ENCODE measurements at places on chromosomes 11 and 22. TPM values are rescaled to one million over a fixed set of nuclear protein-coding genes. Genes with fewer than 3 reads are reported as not detected.

DNA sequence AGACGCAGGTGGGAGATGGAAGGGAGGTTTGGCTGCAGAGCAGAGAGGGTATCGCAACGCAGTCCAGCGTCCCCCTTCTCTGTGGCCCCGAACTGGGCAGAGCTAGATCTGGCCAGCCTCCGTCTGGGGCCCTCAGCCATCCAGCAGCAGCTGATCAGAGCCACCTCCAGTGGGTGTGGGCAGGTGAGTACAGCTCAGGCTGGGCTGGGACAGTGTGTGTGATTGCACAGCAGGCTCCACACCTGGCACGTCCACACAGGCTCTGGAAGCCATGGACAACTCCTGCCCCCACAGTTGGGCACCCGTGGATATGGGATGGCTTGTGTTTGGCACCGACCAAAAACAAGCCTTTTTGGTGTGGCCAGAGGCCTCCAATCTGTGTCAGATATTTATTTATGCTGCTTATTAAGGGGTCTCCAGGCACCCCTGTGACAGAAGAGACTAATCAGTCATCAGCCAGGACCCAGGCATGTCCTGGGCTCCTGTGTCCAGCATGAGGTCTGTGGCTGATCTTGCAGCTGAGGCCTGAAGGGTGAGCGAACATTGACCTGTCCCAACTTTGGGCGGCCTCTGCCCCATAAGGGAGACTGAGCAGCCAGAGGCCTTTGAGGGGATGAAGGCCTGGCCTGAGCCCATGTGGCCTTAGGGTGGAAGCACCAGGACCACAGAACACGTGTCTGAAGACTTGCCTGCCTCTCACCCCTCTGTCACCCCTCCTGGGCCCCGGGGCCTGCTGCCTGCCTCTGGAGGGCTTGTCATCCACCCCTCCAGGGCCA, 18.6 kb downstream of the POLR3H start:
- DNase-seq, result peak; percentile 44

- no peak for DNase-seq
Measured at GRCh38 chr11:61820174-61820573, 3.4 kb upstream of the FADS1 start.

DNA sequence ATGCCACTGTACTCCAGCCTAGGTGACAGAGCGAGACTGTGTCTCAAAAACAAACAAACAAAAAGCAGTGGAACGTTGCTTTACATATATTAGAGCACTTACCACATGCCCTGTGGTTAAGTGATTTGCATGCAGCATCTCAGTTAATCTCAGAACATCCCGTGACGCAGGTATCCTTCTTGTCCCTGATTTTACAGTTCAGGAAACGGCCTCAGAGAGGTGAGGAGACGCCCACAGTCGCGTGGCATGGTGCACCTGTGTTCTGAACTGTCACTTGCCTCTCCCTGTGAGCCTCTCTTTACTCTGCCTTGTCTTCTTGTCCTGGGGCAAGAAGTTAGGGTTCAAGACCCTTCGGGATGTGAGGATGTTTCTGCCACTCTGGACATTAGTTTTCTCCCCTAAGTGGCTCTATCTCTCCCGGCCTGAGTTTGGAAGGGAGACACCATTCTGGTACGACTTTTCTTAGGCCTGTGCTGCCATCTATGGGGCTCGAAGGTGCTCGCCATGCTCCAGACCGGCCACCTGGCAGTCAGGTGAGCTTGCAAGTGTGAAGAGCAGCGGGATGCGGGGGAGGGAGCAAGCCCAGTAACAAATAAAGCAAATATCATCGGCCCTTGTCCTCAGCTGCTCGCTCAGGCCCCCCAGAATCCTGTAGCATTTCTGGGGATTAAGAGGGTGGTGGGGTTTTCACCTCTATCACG, 25.6 kb downstream of the YWHAH start:
- DNase-seq, result peak; percentile 84

DNA sequence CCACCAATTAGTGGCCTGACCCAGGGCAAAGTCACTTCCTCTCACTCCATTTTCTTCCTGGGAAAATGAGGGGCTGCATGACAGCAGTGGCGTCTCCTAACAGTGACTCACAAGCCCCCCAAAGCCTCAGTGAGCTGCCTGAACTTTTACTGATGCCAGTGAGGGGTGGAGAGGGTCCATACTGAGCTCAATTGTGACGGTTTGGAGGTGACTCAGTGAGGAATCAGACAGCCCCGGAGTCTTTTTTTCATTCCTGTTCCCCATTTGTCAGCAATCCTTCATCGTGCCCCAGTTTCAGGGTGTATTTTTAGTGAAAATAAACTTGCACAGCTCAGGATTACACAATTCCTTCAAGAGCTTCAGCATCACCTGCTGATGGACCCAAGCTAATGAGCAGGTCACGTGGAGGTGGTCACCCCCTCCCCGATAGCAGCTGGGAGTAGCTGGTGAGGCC, 30.1 kb upstream of the RASD2 start:
- no peak for DNase-seq

RAB3IL1 gene
- total RNA-seq, result not detected

DNA sequence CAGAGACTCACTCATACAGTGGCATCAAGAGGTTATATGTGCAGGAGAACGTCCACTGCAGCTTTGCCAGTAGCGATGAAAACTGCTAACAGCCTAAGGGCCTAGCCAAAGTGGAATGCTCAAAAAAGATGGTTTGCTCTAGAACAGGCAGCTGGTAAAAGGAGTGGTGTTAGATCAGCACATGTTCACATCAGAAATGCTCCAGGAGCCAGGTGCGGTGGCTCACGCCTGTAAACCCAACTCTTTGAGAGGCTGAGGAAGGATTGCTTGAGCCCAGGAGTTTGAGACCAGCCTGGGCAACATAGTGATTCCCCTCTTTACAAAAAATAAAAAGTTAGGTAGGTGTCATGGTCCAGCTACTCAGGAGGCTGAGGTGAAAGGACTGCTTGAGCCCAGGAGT, 10.3 kb upstream of the TFIP11 start:
- DNase-seq, result no peak

OR4A15 gene
- not detected for total RNA-seq

DNA sequence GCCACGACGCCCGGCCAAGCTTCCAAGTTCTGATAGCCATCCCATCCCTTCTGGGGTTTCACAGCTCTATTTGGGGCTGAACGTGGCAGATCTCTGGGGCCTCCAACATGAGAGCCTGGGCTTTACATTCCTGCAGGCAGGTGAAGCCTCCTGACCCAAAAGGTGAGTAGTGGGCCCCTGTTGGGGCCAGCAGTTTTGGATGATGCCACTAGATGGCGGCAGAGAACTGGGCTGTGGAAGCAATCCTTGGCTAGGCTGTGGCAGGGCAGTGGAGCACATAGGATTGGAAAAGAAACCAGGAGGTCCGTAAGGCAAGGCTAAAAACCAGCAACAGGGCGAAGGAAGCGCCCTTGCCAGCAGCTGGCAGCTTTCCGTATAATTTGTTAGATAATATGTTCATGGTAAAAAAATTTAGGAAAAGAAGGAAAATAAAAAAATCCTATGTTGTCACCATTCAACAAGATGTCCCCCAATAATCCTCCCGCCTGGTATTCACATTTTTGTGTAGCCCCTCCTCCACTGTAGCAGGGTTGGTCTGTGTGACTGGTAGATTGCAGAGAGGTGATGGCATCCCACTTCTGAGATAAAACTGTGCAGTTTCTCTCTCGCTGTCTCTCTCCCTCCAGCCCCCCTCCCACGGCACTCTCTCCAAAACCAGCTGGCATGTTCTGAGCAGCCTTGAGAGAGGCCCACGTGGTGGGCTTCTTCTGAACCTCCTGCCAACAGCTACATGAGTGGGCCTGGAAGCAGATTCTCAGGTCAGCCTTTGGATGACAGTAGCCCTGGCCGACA, 43.6 kb upstream of the OR4B1 start:
- DNase-seq, result peak; percentile 86

SCGB2A2 gene
- total RNA-seq, result not detected

DNA sequence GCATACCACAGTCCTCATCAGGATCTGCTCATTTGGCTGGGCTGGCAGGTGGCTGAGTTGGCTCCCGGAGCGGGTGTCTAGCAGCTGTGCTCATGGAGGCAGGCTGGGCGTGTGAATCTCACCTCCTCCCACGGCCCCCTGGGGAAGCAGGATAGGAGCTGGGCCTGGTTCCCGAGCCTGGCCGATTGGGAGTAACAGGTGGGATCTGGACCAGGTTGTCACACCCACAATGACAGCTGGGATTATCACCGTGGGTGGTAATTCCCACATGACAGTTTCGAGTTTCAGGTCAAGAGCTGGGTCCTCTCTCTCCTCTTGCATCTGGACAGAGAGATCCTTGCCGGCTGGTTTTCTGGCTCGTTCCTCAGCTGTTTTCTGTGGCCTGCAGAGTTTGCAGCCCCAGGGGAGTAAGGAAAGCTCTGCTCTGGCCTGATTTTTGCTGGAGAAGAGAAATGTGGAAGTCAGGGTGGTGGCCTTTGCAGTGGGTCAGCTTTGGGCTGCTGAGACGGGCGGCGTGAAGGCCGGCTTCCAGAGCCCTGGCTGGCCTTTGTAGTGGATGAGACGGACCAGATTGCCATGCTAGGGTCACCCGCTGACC, 57.0 kb downstream of the BCR start:
- DNase-seq, result no peak

DNA sequence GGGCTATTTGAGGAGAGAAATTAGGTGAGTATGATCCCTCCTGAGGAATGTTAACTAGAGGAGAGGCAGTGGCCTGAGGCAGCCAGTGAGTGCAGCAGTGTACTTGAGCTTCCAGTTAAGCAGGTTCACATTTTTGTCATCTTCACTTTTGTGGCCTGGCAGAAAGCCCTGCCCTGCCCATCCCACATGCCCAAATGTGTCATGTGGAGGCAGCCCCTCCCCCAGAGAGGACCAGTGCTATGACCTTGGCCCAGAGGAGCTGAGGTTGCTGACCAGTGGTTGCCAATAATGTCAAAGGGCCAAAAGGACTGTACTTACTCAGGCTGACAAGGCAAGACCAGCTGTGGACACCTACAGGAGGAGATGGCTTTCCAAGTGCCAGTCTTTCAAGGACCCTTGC, 17.6 kb upstream of the GRK2 start:
- DNase-seq, result no peak

DNA sequence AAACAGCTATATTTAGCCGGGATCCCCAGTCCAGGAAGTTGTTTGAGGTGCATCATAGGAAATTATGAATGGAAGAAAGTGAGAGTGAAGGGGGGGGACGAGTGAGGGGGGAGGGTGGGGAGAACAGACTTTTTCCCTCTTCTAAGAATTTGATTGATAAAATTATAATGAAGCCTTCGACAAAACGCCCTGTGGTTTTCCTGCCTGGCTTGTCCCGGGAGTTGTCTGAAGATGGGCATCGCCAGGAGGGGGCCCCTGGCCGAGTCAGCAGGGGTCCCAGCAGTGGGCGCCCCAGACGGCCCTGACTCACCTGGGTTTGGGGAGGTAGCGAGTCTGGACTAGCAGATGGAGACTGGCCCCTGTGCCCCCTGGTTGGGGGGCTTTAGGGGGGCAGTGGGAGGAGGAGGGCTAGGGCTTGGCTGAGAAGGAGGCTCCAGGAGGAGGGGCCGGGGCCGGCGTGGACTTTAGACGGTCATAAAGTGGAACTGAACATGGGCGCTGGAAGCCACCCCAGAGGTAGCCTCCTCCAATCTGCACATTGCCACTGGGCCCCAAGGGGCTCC, 336 bp upstream of the LIF start:
- DNase-seq, result no peak

NCF4 gene
- total RNA-seq, result 116 TPM

DNA sequence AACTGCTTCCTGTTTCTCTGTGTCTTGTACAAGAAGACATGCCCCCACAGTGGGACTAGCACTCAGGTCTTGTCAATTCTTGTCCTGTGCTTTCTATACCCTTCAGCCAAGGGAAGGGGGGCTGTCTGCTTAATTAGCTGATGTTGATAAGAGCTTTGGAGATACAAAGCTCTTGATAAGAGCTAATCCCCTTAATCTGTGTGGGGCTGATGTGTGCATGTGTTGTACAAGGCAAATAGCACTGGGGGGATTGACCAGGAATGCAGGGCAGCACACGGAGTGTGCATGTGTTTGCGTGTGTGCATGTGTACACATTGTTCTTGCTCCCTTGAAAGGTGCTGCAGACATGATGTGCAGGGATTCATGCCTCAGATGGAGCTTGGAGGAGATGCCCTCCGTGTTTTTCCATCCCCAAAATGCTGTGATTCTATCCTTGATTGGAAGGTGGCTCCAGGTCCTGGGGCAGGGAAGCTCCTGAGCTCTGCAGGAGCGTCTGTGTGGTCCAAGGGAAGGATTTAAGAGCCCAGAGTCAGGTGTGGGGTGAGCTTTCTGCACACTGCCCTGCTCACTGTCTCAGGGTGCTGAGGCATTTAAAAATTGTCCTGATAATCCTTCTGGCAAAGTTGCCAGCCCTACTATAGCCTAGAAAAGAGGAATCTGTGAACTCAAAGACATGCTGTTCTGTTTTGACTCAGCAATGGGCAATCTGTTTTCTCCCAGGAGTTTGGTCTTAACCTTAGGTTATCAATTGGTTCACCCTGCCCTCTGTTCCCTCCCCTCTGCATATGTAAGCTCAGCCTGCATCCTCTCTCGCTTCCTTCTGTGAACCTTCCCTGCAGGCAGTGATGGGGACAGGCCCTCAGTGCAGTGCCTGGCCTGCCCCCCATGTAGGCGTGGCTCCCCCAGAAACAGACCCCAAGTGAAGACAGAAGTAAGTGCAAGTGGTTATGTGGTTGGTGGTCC, 102.0 kb downstream of the GRIK4 start:
- no peak for DNase-seq

DNA sequence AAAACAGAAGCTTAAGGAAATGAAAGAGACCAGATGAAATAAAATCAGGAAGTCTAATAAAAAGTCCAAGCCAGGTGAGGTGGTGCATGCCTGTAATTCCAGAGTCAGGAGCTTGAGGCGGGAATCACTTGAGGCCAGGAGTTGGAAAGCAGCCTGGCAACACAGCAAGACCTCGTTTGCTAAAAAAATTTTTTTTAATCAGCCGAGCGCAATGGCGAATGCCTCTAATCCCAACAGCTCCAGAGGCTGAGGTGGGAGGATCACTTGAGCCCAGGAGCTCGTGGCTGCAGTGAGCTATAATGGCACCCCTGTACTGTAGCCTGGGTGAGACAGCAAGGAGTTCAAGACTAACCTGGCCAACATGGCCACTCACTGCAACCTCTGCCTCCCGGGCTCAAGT, 8.0 kb downstream of the RAB6A start:
- no peak for DNase-seq

CLDN5 gene
- not detected for total RNA-seq

CRYBB2 gene
- total RNA-seq, result not detected

DNA sequence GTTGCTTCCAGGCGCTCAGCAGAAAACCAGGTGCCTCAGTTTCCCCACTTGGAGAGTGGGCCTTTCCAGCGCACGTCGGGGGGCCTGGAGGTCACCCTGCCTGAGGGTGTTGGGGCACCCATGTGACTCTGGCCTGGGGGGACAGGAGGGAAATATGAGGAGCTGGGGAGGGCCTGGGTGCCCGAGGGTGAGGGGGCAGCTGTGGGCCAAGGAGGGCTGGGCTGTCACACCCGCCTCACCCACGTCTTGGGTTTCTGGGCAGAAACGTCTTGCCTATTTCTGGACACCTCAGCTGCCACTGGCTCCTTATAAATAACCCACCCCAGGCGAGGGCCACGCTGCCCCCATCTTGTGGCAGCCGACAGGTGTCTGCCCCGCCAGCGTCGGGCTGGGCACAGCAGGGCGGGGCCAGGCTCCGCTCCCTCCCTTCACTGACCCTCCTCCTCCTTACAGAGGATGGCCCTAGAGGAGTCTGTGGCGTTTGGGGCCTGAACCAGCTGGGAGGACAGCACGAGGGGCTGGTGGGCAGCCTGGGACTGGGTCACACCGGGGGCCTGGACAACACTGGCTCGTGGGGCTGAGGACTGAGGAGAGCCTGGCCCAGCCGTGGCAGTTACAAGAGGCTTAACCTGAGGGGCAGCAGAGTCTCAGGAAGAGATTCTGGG, 1.5 kb downstream of the TNNT3 start:
- no peak for DNase-seq

APLNR gene
- not detected for total RNA-seq

Measured in Karpas-422 (cell line).